ENCODE measurements at places on chromosomes 1 and 21.

- DNase-seq = no peak
Measured at GRCh38 chr1:11752359-11753088, 9.5 kb upstream of the C1orf167 start.

DNA sequence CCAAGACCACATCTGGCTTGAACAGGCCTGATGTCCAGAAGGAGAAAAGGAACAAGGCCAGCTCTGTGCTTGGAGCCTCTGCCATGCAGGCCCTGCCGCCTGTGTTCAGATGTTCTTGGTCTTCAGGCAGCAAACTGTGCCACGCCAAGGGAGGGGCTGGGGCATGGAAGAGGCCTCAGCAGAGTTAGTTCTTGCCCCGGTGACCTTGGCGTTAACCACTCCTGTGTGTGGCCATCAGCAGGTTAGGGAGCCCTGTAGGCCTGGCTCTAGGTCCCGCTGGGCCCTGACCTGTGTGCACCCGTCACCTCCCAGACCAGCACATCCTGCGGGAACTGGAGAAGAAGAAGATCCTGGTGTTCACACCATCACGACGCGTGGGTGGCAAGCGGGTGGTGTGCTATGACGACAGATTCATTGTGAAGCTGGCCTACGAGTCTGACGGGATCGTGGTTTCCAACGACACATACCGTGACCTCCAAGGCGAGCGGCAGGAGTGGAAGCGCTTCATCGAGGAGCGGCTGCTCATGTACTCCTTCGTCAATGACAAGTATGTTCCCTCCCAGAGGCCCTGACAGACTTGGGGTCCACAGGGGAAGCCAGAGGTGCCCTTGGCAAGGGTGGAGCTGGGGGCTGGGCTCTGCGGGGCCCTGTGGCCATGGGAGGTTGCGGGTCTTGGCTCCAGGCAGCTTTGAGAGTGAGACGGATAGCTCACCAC is 7.1 kb downstream of the ZC3H12A start:
- DNase-seq = peak; percentile 19

DNA sequence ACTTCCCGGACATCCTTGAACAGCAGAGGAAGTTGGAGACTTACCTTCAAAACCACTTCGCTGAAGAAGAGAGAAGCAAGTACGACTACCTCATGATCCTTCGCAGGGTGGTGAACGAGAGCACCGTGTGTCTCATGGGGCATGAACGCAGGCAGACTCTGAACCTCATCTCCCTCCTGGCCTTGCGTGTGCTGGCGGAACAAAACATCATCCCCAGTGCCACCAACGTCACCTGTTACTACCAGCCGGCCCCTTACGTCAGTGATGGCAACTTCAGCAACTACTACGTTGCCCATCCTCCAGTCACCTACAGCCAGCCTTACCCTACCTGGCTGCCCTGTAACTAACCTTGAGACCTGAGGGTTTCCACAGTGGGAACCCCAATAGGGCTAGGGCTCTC is 17.9 kb downstream of the TENT5C start:
- DNase-seq = no peak

DNA sequence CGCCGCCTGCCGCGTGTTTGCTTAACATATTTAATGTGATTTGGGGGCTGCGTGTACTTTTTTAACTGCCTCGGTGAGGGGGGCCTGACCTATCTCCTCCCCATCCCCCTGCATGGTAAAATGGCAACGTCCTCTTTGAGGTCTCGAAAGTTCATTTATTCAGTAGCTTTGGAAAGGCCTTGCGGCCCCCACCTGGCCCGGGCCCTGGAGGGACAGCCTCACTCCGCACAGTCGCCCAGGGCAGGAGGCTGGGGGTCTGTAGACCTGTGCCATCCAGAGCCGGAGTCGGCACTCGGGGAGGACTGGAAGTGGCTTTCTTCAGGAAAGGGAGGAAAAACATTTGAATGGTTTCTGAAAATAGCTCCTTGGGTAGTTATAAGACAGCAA is 38.0 kb upstream of the ACTRT2 start:
- DNase-seq = no peak

GRCh38 chr1:24643363-24644099 is 429 bp downstream of the SRRM1 start:
- no peak for DNase-seq

- DNase-seq = peak; percentile 86
Measured at GRCh38 chr1:153945795-153946621, 510 bp downstream of the DENND4B start.

DNA sequence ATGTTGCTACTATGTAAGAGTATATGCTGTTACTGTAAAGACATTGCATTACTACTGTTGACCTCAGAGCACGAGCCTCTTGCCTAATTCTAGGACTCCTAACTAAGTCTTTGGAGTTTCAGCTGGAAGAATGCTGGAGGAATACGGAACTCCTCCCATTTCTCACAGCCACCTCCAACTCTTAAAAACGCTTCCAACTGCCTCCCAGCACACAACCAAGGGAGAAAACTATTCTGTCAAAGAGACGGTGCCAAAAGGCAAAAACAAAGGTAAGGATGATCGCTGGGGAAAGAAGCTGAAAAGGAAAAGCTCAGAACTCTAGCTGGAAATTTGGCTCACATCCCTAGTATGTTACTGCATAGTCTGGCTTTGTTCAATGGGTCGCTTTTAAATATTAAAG is at the start of gene FMO2:
FMO2 (plus strand) TSS at position 210 of the 400 bp plus-strand sequence. CDS start 414 bp downstream, outside the sequence.
- no peak for DNase-seq

DNA sequence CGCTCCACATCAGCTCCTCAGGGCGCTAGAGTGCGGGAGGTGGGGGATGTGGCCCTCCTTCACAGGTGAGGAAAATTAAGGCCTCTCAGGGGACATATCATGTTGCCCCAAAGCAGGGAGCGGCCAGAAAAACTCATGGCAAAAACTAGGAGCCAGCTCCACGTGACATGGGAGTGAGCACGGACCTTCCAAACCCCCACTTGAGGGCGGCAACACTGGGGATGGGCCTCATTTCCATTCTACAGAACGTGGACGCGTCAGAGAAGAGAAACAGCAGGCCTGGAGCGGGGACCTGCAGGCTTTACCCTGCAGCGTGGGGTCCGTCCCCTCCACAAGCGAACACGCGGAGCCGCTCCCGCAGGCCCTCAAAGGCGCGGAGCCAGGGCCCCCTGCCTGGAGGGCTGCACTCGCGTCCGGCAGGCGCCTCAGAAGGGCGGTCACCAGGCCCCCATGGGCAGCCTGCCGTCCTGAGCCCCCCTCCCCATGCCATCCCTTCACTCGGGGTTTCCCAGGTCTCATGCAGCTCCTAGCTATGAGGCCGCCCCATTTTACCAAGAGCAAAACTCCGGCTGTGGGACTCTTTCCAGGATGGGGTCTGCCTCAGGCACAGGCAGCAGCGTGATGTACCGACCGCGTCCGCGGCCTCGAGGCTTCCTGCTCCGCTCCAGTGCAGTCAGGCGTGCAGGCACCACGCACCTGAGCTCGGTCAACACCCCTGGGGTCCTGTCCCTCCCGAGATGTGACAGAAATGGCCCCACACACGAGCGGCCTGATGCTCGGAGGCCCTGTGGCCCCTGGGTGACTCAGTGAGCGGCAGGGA is 5.5 kb downstream of the CFAP410 start:
- no peak for DNase-seq

GRCh38 chr1:157403203-157403602 is 149.1 kb downstream of the FCRL5 start:
- no peak for DNase-seq

- no peak for DNase-seq
Measured at GRCh38 chr21:40729761-40730425, 117.1 kb downstream of the DSCAM start.

- DNase-seq = peak; percentile 41
Measured at GRCh38 chr1:37795340-37796125, 1.9 kb downstream of the MANEAL start.

- DNase-seq = no peak
Measured at GRCh38 chr1:71921935-71922559, 360.3 kb downstream of the NEGR1 start.

- DNase-seq = no peak
Measured at GRCh38 chr1:241022366-241022765, 334.6 kb downstream of the RGS7 start.

DNA sequence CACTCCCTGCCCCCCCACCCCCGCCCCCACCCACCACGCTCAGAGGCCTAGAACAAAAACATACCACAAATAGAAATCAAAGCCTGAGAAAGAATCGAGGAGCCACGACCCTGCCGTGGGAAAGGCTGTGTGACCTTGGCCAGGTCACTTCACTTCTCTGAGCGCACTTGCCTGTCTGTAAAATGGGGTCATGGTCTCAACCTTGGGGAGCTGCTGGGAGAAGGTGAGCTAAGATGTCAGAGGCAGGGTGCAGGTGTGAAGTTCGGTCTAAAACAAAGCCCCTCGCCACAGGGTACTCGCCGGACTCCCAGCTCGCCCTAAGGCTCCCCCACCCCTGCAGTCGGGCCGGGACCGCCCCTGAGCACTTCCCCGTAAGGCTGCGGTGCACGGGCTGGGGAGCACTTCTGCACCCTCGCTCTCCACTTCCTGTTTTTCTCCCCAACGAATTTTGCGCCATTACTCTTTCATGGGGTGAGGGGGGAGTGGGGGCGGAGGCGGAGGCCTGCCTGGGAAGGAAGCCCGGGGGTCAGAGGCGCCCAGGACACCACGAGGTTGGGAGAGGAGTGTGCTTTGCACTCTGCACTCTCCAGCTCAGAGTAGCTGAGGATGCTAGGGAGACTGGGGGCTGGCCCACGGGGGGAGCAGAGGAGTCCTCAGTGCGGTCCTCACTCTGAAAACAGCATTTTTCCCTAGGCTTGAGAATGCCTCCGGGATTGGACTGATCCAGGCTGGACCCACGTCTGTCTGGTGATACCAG is 21.9 kb upstream of the PIK3CD start:
- DNase-seq = peak; percentile 80

GRCh38 chr1:41469706-41470105 is 14.8 kb downstream of the EDN2 start:
- DNase-seq = no peak

Data from CD4-positive, alpha-beta T cell treated with Interferon alpha-2 for 1 hour (primary cell).